ENCODE measurements at places on chromosomes 3 and 15. TPM values are rescaled to one million over a fixed set of nuclear protein-coding genes. Genes with fewer than 3 reads are reported as not detected.

- H3K4me1 ChIP-seq: no peaks in the 10 kb centered on the region
- H3K36me3 ChIP-seq: no peaks in the 10 kb centered on the region
- peak; percentile 17 for DNase-seq
- no peak overlapping the region for H3K4me3 ChIP-seq
- no peak overlapping the region for H3K27ac ChIP-seq
Measured at GRCh38 chr3:127067116-127067910, 84.4 kb downstream of the PLXNA1 start.

- H3K27me3 ChIP-seq: no peaks in the 10 kb centered on the region
- no peak for DNase-seq
- H3K4me1 ChIP-seq: peaks cover 18% of the 10 kb centered on the region
- peaks cover 2% of the 10 kb centered on the region for H3K36me3 ChIP-seq
- H3K4me3 ChIP-seq: no peak overlapping the region
- no peak overlapping the region for H3K27ac ChIP-seq
Measured at GRCh38 chr3:71245971-71246880, 337.3 kb downstream of the FOXP1 start.

DNA sequence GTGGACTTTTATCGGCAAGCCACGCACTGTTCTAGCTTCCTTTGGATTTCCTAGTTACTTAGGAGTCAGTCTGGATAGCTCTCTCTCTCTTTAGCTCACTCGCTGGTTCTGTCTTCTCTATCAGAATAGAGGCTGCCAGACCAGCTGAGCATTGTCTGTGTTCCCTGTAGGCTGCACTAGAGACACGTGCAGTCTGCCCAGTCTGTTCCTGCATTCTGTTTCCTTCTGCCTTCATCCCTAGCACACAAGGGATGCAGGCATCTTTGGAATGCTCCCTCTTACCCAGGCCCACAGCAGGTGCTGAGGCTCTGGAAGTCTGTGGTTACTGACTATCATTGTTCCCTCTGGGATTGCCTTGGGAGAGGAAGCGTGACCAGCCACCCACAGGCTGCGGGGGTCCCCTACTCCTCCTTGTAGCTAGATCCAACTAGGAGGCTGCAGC lies 322.8 kb downstream of the ZNF621 start:
- peaks cover 2% of the 10 kb centered on the region for H3K4me1 ChIP-seq
- H3K4me3 ChIP-seq: no peak overlapping the region
- H3K27me3 ChIP-seq: no peaks in the 10 kb centered on the region
- no peaks in the 10 kb centered on the region for H3K36me3 ChIP-seq

GOLGA8S gene
- total RNA-seq: 1.3 TPM

DNA sequence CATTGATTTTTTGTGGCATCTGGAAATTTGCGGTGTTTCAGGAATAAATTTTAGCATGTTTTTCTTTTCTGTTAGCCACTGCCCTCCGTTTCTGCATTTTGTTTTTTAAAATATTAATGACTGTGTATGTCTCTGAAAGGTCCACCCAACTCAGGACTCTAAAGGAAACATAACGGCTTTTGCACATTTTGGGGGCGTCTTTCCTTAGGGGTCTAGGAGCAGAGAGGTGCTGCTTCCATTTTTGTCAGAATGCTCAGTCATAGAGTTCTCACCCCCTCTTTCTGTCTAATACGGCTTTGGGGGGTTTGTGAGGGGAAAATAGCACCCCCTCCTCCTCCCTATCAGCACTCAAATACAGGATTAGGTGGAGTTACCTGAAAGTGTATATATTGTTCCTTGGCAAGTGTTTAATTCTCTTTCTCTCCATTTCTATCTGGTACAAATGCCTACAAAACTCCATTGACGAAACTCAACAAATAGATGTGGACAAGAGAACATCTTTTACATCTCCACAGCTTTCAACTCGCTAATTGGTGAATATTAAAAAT lies 219.4 kb downstream of the MEIS2 start:
- peaks cover 16% of the 10 kb centered on the region for H3K4me1 ChIP-seq
- DNase-seq: no peak
- no peak overlapping the region for H3K27ac ChIP-seq
- no peak overlapping the region for H3K4me3 ChIP-seq
- peaks cover 95% of the 10 kb centered on the region for H3K27me3 ChIP-seq

DNA sequence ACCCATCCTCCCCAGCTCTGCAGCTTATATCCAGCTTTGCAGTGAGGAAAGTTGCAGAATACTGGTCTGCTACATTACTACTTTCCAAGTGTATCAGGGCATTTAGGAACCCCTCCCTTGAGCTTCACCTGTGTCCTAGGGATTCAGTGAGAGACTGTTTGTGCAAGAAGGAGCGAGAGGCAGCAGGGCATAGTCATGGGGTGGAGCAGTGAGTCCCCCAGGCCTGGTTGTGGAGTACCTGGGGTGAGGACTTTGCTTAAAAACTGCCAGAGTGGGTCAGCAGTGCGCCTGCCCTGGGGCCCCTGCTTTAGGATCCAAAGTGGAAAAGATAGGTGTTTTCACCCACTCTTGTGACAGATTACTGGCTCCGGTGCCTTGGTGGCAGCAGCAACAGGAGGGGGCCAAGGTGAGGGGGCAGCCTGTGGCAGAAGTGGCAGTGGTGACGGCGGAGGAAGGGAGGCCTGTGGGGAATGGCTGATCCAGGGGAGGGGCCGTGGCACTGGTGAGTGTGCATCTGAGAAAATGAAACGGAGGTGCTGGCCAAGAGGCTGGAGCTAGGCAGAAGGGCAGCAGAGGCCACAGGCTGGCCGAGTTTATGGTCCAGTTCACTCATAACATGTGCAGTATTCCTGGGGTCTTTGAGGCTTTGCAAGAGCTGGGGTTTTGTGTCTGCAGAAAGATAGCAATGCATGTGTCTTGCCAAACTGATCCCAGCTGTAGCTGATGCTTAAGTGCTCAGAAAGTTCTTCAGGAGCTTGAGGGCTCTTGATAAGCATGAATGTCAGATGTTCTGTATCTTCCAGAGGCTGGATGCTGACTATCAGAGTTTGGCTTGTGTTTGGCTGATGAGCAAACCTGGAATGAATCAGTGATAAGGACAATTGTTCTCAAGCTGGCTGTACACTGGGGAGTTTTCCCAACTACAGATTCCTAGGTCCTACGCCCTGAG lies 43.4 kb downstream of the GOLGA6A start:
- H3K27ac ChIP-seq: peak overlapping the region; percentile 35
- H3K4me3 ChIP-seq: no peak overlapping the region
- no peaks in the 10 kb centered on the region for H3K4me1 ChIP-seq
- no peaks in the 10 kb centered on the region for H3K27me3 ChIP-seq
- DNase-seq: no peak

DNA sequence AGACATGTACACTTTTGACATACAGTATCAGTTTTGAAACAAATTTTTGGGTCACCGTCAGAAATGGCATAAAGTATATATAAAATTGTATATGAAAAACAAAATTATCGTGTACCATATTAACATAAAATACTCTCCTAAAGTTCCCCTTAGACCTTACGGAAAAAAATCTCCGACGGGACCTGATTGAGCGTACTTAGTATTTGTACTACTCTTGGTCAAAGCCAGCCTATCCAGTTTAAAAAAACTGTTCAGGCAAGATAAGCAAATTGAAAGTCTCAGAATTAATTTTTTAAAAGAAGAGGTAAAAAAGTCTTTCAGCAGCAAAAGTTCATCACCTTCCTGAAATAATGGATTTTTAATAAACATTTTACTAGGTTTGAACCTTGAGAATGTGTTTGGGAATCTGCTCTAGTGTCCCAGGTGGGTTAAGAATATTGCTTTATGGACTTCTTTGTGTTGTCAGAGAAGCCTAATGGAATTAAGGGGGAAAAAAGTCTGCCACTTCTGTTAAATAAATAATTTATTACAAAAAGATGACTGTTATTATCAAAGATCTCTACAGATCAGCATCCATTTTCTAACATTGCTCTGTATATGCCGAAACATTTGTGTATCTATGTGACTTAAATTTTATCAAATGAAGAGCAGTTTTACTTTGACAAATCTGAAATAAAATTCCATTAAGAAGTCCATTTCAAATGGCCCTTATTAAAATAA lies 48.6 kb downstream of the ZBTB20 start:
- peaks cover 11% of the 10 kb centered on the region for H3K4me1 ChIP-seq
- no peaks in the 10 kb centered on the region for H3K36me3 ChIP-seq
- H3K27me3 ChIP-seq: no peaks in the 10 kb centered on the region
- H3K27ac ChIP-seq: no peak overlapping the region
- no peak for DNase-seq
- no peak overlapping the region for H3K4me3 ChIP-seq

Data from activated naive CD8-positive, alpha-beta T cell treated with anti-CD3 and anti-CD28 coated beads, Interleukin-2, amount 10 ng/mL, durations not matched to agents 7 days and 5 days (primary cell).